Stimulated activated CD8-positive, alpha-beta memory T cell treated with anti-CD3 and anti-CD28 coated beads, Interleukin-7, amount 100 ng/mL, for 4 hours (primary cell): ENCODE measurements at places on chromosomes 2 and 18.

DNA sequence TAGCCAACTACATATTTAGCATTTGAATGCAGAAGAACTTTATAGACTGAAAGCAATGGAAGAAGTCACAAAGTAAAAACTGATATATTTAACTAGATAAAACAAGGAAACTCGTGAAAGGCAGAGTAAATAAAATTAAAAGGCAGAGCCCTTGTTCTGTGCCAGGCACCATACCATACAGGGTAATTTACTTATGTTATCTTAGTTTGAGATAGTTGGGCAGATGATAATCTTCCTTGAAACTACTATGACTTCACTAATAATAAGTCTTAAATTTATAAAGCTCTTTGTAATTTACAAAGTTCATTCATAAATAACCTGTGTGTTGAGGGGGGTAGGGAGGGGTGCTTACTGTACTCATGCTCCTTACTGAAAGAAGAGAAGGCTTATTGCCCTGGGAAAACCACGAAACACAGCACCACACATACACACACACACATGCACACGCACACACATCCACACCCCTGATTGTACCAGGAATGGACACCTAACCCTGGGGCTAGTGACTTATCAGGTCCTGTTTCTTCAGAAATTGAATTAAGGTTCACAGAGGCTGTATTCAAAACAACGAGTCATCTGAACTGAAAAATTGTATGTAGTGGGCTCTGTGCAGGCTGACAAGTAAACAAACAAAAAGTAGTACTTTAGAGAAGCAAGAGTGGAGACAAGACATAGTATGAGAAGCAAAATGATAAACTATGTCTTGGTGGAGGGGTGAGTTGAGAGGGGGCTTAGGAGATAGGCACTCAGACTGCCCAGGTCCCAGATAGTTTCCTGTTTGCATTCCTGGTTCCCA, 38.1 kb downstream of the AGFG1 start:
- no peak for DNase-seq

GRCh38 chr2:164661349-164661748, 40.1 kb upstream of the GRB14 start:
- DNase-seq = no peak

DNA sequence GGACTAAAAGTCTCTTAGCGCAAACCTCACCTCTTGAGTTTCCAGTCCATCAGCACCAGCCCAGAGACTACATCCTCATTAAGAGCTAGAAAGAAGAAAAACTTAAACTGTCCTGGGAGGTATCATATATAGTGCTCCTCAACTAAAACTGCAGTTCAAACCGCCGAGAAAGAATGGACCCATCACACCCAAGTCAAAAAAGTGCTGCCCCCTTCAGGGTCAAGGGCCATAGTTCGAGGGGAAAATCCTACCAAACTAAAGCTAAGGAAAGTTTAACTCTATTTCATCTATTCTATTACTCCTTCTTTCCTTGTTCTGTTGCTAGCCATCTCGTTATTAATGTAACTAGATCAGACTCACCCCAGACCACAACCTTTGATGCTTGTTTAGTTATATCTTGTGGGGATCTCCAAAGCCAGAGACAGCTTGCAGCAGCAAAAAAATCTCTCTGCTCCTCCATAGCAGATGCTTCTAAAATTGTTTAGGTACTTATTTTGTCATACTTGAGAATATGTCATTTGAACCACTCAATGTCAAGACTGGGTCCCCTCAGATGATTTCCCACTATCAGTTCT, 134.5 kb upstream of the RMP24 start:
- DNase-seq = no peak

DNA sequence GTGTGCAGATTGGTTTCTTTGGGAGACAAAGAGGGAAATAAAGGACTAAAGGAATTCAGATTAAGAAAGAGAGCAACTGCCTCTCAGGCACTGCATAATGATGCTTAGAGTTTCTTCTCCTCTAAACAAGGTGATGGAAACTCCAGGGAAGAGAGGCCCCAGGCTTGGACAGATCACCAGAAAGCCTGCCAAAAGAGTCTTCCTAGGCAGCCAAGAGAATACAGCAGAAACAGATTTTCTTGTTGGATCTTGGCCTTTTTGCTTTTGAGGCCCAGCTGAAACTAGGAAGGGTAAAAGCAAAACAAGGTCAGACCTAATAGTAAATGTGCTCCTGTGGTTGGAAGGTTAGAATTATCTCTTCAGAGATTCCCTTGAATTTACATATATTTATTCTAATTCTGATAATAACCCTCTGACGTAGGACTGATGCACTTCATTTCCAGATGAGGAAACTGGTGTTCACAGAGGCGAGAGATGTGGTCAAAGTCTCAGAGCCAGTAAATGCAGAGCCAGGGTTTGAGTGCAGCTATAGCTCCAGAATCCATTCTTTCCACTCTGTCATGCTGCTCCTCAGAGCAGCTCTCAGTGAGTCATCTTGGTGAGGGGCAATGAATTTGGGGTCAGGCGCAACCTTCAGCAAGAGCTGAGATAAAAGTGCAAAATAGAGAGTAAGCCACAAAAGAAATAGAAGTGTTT, 142.3 kb upstream of the FBXO11 start:
- DNase-seq = no peak

DNA sequence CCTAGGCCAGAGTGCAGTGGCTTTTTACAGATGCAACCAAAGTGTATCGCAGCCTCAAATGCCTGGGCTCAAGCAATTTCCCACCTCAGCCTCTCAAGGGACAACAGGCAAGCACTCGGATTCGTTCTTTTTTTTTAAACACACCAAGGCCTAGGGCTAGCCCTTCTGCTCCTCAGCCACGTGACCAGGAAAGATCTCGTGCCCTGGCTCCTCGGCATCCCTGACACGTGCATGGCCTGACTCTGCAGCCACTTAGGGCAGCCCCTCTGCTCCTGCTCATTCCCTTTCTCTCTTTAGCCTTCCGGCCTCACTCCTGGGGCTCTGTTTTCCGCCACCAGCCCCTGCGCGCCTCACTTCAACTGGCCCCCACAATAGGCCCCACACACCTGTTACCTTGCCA, 18.4 kb downstream of the FAM178B start:
- no peak for DNase-seq

DNA sequence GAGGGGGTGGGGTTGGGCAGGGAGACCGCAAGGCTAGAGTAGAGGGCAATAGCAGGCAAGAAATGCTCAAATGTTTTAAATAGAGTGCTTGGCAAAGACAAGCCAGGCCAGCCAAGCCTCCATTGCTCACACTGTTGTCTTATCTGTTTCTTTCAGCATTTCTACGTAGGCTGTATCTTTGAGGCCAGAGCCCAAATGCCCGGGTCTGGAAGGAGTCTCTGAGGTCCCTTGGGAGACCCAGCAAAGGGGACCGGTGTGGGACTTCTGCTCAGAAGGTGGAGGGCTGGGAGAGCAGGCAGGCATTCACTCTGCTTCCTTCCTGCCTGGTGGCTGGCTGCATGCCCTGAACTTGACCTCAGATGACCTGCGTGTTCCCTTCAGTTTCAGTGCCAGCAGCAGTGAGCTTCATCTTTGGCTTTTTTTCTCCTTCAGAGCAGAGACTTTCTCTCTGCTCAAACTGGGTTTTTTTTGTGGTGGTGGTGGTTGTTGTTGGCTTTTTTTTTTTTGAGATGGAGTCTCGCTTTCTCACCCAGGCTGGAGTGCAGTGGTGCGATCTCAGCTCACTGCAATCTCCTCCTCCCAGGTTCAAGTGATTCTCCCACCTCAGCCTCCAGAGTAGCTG, 13.7 kb upstream of the TET3 start:
- DNase-seq = no peak

DNA sequence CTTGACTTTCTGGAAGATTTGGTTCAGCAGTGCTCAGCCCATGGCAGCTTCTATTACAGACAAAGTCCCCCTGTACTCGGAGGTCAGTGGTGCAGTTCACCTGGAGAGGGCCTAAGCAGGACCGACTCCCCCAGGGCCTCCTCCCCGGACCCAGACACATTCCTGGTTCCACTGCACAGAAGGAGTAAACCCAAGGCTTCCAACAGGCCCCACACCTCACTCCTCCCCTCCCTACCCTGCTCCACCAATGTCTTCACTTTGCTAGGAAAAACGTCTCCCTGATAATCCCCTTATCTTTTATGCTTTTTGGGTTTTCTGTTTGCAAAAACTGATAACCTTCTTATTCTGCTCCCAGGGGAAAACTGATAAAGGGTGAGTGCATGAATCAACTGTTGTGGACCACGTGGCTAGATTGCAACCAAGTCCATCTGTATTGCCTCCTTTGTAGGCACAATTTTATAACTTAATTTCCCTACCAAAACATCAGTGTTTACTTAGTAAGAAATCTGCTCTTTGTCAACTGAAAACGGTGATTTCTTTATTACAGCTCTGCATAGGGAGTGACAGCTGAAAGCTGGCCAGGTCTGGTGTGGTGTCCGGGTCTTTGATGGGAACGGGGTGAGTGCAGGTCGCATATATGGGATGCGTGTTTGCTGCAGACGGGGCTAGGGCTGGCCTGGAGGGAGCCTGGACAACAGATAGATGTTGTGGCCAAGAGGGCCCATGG, 202.5 kb downstream of the GLI2 start:
- no peak for DNase-seq

- DNase-seq = no peak
Observed at GRCh38 chr2:154537024-154537423, 161.5 kb upstream of the KCNJ3 start.

DNA sequence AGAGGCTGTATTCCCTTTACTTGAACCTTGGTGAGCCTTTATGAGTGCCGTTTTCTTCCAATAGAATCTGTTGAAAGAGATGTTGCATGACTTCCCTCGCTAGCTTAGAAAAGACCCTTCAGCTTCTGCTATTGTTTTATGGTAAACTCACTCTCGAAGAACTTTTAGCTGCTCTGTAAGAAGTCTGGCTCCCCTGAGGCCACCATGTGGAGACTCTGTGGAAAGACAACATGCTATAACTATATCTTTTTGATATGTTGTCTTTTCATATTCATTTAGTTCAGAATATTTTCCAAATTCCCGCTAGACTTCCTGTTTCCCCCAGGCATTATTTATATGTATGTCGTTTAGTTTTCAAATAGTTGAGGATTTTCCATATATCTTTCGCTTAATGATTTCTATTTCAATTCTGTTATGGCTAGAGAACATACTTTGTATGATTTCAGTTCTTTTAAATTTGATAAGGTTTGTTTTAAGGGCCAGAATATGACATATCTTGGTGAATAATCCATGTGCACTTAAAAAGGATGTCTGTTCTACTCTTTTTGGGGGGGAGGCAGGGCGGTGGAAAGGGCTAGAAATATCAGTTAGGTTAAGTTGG, 64.1 kb downstream of the PTPN4 start:
- DNase-seq = no peak

- DNase-seq = no peak
Observed at GRCh38 chr2:73033142-73033765, 38.3 kb downstream of the SFXN5 start.

- DNase-seq = no peak
Observed at GRCh38 chr2:241728627-241729026, 5.8 kb upstream of the D2HGDH start.

- DNase-seq = no peak
Observed at GRCh38 chr2:164920430-164920829, 34.9 kb downstream of the SLC38A11 start.

GRCh38 chr2:150449856-150450255, 37.6 kb downstream of the RND3 start:
- DNase-seq = no peak

DNA sequence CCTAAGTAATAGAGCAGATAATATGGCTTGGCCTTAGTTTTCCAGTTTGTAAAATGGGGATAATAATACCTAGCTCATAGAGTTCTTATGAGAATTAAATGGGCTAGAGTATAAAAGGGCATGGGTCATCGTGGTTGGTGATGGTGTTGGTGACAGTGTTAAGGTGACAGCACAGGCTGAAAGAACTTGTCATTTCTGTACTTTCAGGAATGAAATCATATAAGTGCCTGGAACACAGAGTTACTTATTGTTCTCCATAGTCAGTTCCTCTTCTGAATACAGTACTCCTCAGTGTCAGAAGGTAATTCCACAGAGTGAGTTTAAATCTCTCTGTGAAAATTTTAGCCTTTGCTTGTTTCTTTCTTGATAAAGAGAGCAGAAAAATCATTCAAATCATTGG, 42.4 kb downstream of the KIF5C start:
- DNase-seq = no peak

- DNase-seq = no peak
Observed at GRCh38 chr18:35497027-35497369, 762 bp downstream of the INO80C start.

- DNase-seq = no peak
Observed at GRCh38 chr2:143685421-143686078, 556.3 kb downstream of the ARHGAP15 start.

- no peak for DNase-seq
Observed at GRCh38 chr2:213087040-213087439, 64.4 kb downstream of the IKZF2 start.

DNA sequence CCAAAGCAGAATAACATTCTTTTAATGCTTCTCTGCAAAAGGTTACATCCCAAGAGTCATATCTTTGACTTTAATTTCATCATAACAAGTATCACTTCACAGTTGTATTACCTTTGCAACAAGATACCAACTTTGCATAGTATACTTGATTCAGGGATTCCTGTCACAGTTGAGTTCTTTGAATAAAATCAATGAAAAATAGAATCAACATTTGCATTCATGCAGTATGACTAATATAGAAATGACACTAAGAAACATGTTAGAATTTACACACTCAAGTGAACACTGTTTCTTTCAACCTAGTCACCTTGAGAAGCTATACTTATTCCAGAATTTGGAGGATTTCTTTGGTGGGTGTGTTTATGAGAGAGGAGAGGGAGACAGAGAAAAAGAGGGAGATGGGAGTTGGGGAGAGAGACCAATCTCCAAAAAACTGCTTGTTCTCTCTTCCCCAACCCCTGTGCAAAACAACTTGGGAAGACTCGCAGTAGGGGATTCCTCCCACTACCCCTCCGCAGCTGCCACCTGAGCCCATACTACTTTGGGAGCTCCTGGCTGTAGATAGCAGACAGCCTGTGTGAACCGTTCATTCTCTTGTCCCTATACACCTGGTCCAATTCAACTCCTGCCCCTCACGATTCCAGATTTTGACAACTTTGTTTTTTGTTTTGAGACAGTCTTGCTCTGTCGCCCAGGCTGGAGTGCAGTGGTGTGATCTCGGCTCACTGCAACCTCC, 57.7 kb downstream of the PELI1 start:
- DNase-seq = no peak

DNA sequence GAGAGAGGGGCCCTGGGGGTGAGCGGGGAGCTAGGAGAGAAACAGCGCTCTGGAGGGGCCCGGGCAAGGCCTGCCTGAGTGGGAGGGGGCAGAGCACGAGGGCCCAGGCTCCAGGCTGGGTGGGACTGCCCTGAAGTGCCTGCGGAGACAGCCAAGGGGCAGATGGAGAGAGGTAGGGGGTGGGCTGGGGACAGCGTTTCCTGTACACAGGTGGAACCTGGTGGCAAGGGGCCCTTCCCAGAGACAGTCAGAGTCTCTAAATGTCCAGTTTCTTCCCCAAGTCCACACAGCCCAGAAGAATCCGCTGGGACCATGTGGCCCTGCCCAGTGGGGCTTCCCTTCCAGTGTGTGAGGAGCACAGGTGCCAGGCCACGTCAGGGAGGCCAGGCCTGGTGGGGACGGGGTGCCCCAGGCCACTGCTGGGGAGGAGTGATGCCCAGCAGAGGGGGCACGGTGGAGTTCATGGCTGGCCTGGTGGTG, 1.7 kb upstream of the GPR35 start:
- DNase-seq = no peak
